Endothelial cell of umbilical vein (primary cell): ENCODE measurements at places on chromosomes 1 and 21.
A peak's percentile ranks its signal among the peaks of the same experiment; 100 is the strongest.

GRCh38 chr1:204113896-204114295 lies 37.9 kb downstream of the ETNK2 start:
- H3K4me3 ChIP-seq: no peak overlapping the region
- H3K4me1 ChIP-seq: peaks cover 15% of the 10 kb centered on the region
- no peaks in the 10 kb centered on the region for H3K36me3 ChIP-seq
- DNase-seq: peak; percentile 46
- H3K27ac ChIP-seq: no peak overlapping the region

DNA sequence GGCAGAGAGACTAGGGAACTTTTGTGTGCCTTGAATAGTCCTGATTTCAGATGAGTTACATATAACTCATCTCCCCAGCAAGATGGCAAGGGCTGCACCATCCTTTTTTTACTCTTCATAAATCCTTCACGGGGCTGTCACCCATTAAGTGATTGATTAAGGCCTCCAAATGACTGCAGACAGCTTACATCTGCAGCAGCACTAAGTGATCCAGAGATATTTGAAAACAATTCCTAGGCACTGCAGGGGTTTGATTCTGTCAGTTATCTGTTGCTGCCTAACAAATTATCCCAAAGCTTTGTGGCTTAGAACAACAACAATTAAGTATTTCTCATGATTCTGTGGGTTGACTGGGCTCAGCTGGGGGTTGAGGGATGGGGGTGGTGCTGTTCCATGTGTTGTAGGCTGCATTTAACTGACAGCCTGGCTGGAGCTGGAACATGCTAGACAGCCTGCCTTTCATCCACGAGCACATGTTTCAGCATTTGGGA lies 19.3 kb downstream of the TEX38 start:
- H3K27me3 ChIP-seq: no peaks in the 10 kb centered on the region
- H3K27ac ChIP-seq: no peak overlapping the region
- H3K36me3 ChIP-seq: peaks cover 25% of the 10 kb centered on the region

DNA sequence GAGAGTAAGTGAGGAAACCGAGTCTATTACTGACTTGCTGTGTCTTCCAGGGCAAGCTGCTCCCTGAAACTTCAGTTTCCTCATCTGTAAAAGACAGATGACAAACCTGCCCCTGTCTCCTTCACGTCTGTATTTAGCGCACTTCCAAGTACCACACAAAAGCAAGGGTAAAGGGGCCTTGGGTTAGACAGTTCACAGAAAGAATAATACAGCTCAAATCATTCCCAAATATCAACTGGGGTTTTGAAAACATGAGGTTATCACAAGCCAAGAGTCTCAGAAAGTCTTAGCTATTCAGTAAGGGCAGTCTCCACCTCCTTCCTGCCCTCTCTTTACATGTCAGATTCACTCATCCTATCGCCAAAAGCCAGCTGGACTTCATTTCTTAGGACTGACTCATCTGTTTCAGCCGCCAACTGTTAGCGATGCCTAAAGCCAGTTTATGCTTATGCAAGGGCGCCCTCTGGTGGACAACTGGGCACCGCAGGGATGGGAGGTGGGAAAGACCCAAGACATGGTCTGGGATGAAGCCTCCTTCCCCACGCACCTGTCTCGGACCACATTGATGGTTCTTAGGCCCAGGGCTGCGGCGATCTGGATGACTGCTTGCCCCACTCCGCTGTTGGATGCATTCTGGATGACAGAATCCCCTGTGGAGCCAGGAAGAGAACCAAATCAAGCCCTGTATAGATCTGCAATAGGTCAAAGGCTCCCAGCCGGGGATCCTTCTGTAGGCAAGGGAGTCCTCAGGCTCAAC lies 21.1 kb upstream of the SRSF4 start:
- H3K4me3 ChIP-seq: no peak overlapping the region
- peak overlapping the region; percentile 63 for H3K27ac ChIP-seq
- DNase-seq: peak; percentile 96
- H3K27me3 ChIP-seq: no peaks in the 10 kb centered on the region
- peaks cover 6% of the 10 kb centered on the region for H3K36me3 ChIP-seq

DNA sequence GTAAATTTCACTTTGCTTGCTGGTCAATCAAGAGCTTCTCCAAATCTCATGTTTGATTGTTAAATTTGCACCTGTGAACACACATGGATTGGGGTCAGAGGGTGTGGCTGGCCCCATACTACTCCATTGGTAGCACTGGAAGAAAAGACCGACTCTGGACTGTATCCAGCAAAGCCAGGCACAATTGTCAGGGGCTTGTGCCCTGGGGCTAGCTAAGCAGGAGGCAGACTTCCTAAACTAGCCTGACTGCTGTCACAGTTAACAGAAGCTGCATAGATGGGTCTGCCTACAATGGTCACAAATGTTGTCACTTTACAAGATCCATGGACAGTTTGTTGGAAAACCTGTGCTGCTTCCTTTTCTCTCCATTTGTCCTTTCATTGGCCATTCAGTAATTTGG lies 421.0 kb downstream of the DSCAM start:
- H3K4me1 ChIP-seq: no peaks in the 10 kb centered on the region
- H3K36me3 ChIP-seq: no peaks in the 10 kb centered on the region
- no peak for DNase-seq
- no peak overlapping the region for H3K27ac ChIP-seq
- no peak overlapping the region for H3K4me3 ChIP-seq

DNA sequence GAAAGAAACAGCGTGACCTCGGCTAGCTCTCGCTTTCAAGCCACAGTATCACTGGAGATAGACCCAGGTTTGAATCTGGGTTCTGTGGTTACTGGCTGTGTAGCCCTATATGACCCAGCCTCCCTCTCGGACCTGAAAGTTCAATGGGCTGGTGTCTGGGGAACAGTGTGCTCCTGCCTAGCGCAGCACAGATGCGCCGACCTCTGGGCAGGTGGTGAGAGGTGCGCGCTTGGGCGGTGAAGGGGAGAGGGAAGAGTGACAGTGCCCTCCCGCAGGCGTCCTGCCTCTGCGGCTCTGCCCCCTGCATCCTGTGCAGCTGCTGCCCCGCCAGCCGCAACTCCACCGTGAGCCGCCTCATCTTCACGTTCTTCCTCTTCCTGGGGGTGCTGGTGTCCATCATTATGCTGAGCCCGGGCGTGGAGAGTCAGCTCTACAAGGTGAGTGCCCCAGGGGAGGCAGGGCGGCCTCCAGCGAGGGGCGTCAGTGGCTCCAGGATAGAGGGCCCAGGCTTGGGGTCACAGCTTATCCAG lies 10.5 kb downstream of the SERINC2 start:
- no peaks in the 10 kb centered on the region for H3K36me3 ChIP-seq
- peaks cover 4% of the 10 kb centered on the region for H3K4me1 ChIP-seq
- no peak overlapping the region for H3K27ac ChIP-seq
- DNase-seq: no peak
- no peak overlapping the region for H3K4me3 ChIP-seq
- H3K27me3 ChIP-seq: no peaks in the 10 kb centered on the region

DNA sequence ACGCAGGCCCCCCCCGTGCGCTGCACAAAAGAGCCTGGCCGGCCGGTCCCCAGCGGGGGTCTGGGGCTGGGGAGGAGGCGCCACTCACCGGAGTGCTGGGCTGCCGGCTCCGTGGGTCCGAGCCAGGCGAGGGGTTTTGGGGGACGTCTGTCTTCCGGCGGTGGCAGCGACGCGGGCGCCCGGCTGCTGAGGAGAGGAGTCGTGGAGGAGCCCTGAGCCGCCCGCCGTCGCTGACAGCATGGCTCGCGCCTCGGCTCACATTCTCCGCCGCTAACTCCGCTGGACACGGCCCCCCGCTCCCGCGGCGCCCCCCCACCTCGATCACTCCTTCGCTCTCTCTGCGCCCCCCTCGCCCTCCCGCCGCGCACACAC lies 649 bp downstream of the AHDC1 start:
- H3K4me3 ChIP-seq: peak overlapping the region; percentile 60
- H3K27me3 ChIP-seq: no peaks in the 10 kb centered on the region
- no peak overlapping the region for H3K27ac ChIP-seq
- H3K36me3 ChIP-seq: no peaks in the 10 kb centered on the region
- H3K4me1 ChIP-seq: peaks cover 22% of the 10 kb centered on the region

DNA sequence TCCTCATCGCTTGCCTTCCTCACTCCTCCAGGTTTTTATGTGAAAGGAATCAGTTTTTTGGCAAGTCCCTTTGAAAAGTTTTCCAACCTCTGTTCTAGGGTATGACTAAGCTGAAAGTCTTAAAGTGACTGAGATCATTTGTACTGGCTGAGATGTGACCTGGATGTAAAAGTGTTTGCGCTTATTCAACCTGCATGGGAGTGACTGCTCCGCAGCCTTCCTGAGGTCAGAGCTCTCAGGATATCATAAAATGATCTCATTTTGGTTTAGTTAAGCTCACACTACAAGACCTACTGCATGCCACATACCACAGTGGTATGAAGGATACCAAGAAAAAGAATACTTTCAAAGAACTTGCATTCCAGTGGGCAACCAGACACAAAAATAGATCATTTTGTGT lies 29.8 kb upstream of the TADA1 start:
- peak; percentile 23 for DNase-seq
- H3K27me3 ChIP-seq: no peaks in the 10 kb centered on the region
- no peaks in the 10 kb centered on the region for H3K4me1 ChIP-seq
